Fibroblast of lung (primary cell): ENCODE measurements at places on chromosomes 1 and 21. TPM values are rescaled to one million over a fixed set of nuclear protein-coding genes. Genes with fewer than 3 reads are reported as not detected.

IGSF3 gene
- under 0.01 TPM in 2 replicates for total RNA-seq

- no peaks in the 10 kb centered on the region for H3K4me1 ChIP-seq
- H3K4me3 ChIP-seq, result no peak overlapping the region
- no peaks in the 10 kb centered on the region for H3K27me3 ChIP-seq
- H3K27ac ChIP-seq, result no peak overlapping the region
Measured at GRCh38 chr21:18451670-18452069, 48.1 kb upstream of the TMPRSS15 start.

GRCh38 chr1:87129038-87129437, 199.6 kb upstream of the LMO4 start:
- no peak overlapping the region for H3K4me3 ChIP-seq
- H3K4me1 ChIP-seq, result peaks cover 7% of the 10 kb centered on the region
- no peaks in the 10 kb centered on the region for H3K36me3 ChIP-seq
- H3K27me3 ChIP-seq, result no peaks in the 10 kb centered on the region
- H3K27ac ChIP-seq, result no peak overlapping the region
- DNase-seq, result no peak

- no peaks in the 10 kb centered on the region for H3K36me3 ChIP-seq
- no peaks in the 10 kb centered on the region for H3K4me1 ChIP-seq
- no peak overlapping the region for H3K4me3 ChIP-seq
- H3K27ac ChIP-seq, result no peak overlapping the region
- no peak for DNase-seq
Measured at GRCh38 chr1:38777464-38777957, 82.1 kb downstream of the RRAGC start.

SAMD11 gene
- 3.8 and 7.7 TPM in 2 replicates for total RNA-seq

KCNK1 gene
- 2.6 and 2.8 TPM in 2 replicates for total RNA-seq

GRCh38 chr1:87180682-87181081, 148.0 kb upstream of the LMO4 start:
- no peaks in the 10 kb centered on the region for H3K36me3 ChIP-seq
- H3K4me3 ChIP-seq, result no peak overlapping the region
- H3K4me1 ChIP-seq, result no peaks in the 10 kb centered on the region
- H3K27ac ChIP-seq, result no peak overlapping the region
- H3K27me3 ChIP-seq, result no peaks in the 10 kb centered on the region

GRCh38 chr21:16597753-16598152, 868.0 kb downstream of the USP25 start:
- H3K36me3 ChIP-seq, result no peaks in the 10 kb centered on the region
- DNase-seq, result no peak
- no peak overlapping the region for H3K27ac ChIP-seq
- no peaks in the 10 kb centered on the region for H3K4me1 ChIP-seq
- no peak overlapping the region for H3K4me3 ChIP-seq

- no peaks in the 10 kb centered on the region for H3K27me3 ChIP-seq
- no peak overlapping the region for H3K27ac ChIP-seq
- DNase-seq, result no peak
- peaks cover 10% of the 10 kb centered on the region for H3K4me1 ChIP-seq
Measured at GRCh38 chr1:109639841-109640184, 16.1 kb upstream of the GSTM4 start.

DNA sequence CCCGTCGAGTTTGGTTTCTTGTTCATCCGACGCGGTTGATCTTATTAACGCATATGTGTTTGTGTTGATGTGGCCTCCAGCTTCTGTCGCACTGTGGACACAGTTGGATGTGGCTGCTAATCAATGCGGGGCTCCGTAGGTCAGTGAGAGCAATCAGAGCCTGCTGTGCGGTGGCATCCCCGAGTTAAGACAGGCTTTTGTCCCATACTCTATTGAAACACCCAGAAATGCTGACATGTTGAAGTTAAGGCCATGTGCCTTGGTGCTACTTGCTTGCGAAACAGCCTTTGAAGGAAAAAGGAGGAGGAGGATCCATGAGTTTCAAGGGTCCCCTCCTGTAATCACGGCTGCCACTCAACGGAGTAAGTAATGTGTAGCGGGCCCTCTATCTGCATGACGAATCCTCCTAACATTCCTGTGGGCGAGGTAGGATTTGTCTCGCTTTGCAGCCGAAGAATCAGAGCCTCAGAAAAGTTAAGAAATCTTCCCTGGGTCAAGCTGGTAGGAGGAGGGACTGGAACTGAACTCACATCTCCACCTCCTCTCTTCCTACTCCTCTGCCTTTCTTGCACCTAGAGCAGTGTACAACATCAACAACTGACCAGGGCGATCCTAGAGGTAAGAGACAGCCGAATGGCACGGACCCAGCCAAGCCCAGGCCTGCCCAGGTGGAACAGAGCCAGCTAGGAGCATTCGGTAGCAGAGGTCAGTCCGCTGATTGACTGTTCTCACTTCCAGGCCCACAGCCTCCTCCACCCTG, 19.5 kb downstream of the PDE9A start:
- no peaks in the 10 kb centered on the region for H3K27me3 ChIP-seq
- peak; percentile 89 for DNase-seq
- H3K4me1 ChIP-seq, result no peaks in the 10 kb centered on the region

DNA sequence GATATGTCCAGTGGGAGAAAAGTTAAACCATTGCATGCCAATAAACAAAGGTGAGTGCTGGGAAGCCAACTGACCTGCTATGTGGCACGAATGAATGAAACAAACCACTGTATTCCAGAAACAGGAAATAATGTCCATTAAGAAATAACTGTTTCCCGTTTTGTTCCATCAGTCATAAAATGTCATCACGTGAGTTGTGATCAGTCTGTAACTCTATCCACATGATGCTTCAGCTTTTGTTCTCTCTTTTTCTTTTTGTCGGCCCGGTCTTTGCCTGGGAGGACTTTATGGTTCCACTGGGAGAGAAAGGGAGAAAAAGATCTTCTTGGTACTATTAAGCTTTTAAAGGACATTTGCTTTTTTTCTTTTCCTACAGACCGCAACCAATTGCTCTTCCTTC, 179.9 kb downstream of the TGFB2 start:
- no peaks in the 10 kb centered on the region for H3K27me3 ChIP-seq
- DNase-seq, result no peak
- H3K27ac ChIP-seq, result no peak overlapping the region
- H3K4me1 ChIP-seq, result peaks cover 2% of the 10 kb centered on the region
- H3K4me3 ChIP-seq, result no peak overlapping the region

DNA sequence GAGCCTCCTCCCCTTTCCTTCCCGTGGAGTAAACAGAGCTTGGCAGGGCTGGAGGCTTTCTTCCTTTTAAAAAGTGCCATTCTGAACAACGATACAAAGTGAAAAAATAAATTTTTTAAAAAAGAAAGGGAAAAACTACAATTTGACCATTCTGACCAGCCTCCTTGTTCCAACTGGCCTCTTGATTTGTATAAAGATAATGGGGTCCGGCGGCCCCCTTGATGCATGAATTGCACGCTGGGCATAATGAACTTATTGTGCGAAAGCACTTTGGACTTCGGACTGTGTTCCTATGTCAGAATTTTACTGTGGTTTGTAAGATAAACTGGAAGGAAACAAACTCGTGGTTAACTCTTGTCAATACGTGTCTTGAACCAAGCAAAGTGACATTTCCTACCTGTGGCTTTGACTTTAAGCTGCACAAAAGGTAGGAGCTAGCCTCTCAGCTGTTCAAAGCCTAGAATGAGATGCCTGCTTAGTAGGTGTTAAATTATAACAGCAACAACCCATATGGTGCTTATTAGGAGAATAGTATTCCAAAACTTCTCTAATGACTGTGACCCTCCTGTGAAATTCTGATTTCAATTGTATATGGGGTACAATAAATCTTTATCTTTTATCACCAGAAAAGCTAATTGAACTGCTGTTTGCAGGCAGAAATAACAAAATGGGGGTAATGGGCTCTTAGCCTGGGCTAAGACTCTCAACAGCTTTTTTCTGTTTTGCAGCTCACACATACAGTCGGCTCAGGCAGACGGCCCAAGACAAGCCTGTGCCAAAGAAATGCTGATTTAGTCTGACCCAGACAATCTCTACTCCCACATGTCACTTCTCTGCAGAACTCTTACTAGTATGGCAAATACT, 9.3 kb downstream of the IRF2BP2 start:
- peak overlapping the region; percentile 33 for H3K4me3 ChIP-seq
- peak; percentile 60 for DNase-seq
- no peaks in the 10 kb centered on the region for H3K36me3 ChIP-seq
- peaks cover 23% of the 10 kb centered on the region for H3K4me1 ChIP-seq

- H3K27me3 ChIP-seq, result no peaks in the 10 kb centered on the region
- H3K4me3 ChIP-seq, result no peak overlapping the region
- no peak for DNase-seq
Measured at GRCh38 chr1:150212070-150212469, 23.8 kb downstream of the ANP32E start.

GRCh38 chr1:241156231-241156965, 200.6 kb downstream of the RGS7 start:
- no peak overlapping the region for H3K4me3 ChIP-seq
- H3K4me1 ChIP-seq, result peaks cover 2% of the 10 kb centered on the region
- H3K27me3 ChIP-seq, result no peaks in the 10 kb centered on the region
- peak overlapping the region; percentile 25 for H3K27ac ChIP-seq
- peak; percentile 80 for DNase-seq

GRCh38 chr1:16083486-16083885, 10.0 kb upstream of the FAM131C start:
- H3K4me1 ChIP-seq, result peaks cover 4% of the 10 kb centered on the region
- no peaks in the 10 kb centered on the region for H3K36me3 ChIP-seq
- H3K27me3 ChIP-seq, result no peaks in the 10 kb centered on the region
- H3K27ac ChIP-seq, result no peak overlapping the region
- H3K4me3 ChIP-seq, result no peak overlapping the region

- no peaks in the 10 kb centered on the region for H3K36me3 ChIP-seq
- no peaks in the 10 kb centered on the region for H3K27me3 ChIP-seq
- H3K4me1 ChIP-seq, result peaks cover 13% of the 10 kb centered on the region
- H3K27ac ChIP-seq, result peak overlapping the region; percentile 9
- H3K4me3 ChIP-seq, result no peak overlapping the region
Measured at GRCh38 chr1:94702442-94702815, 117.7 kb upstream of the SLC44A3 start.
